ENCODE measurements at places on chromosomes 3 and 15.

- no peak for DNase-seq
These were observed at the start of gene KCNMB2 for GRCh38 chr3:178536211-178537079. Gene KCNMB2, plus strand, starts transcription at chr3:178536436.

GRCh38 chr15:94247789-94248638, 16.7 kb downstream of the MCTP2 start:
- no peak for DNase-seq

- DNase-seq = no peak
These were observed 131.3 kb upstream of the LRTM1 start for GRCh38 chr3:55059027-55059629.

DNA sequence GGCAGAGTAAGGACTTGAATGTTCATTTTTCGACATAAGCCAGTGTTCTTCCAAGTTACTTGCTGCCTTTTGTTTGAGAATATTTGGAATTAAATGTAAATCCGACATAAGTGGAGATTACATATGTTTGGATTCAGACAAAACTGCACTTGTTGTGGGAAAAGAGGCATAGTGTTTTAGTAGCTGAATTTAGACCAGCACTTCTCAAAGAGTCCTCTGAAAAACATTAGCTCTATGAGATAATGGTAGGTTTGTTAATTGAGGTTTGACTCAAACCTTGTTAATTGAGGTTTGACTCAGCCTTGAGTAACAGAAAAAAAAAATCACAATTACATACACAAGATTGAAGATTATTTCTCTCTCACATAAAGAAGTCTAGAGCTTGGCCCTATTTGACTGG, 132.5 kb downstream of the NSUN3 start:
- no peak for DNase-seq

- DNase-seq = no peak
These were observed 4.6 kb downstream of the FAM3D start for GRCh38 chr3:58661836-58662420.

- DNase-seq = no peak
These were observed 73.7 kb downstream of the ABHD5 start for GRCh38 chr3:43764471-43764870.

DNA sequence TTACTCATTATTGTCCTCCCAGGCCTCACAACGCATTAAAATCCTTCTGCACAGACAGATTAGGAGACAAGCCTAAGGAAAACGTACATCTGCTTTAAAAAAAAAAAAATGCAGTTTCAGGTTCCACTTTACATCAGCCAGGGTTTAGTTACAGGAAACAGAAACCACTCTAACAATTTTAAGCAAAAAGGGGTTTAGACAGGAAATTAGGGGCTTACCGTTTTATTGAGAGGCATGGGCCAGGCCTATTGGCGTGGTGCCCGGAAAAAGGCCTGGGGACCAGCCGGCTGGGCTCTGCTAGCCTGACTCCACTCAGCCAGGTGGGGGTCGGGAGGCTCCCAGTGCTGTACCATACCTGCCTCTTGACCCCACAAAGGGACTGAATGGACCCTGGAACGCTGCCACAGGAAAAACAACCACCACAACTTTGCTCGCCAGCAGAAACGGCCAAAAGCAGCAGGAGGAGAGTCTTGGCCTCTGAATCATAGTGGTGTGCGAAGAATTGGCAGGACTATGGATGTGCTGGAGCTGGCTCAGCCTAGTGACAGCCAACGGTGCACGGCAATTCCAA, 124.3 kb downstream of the CHSY1 start:
- DNase-seq = no peak

DNA sequence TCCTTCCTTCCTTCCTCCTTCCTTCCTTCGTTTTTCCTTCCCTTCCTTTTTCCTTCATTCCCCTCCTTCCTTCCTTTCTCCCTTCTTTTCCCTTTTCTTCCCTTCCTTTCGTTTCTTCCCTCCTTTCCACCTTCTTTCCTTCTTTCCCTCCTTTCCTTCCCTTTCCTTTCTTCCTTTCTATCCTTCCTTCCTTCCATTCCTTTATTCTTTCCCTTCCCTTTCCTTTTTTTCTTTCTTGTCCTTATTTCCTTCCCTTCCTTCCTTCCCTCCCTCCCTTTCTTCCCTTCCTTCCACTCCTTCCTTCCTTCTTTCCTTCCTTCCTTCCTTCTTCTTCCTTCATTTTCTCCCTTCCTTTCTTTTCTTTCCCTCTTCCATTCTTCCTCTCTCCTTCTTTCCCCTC, 394.6 kb downstream of the GABRB3 start:
- DNase-seq = no peak

DNA sequence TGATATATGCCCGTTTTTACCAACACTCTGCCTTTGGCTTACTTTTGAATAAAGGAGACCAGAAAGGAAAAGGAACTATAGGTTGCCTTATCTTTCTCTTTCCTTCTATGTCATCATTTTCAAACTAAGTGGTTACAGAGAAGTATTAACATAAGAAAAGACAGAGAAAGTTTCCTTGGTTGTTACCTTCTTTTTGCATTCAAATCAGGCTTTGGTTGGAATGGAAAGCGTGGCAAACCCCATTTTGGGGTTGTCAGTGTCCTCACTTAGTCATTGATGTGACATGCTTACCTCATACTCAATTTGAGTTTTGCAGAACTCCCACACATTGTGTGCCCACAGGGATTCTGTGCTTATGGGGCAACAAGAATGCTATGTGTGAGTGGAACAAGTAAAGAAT, 3.7 kb upstream of the THRB start:
- no peak for DNase-seq

DNA sequence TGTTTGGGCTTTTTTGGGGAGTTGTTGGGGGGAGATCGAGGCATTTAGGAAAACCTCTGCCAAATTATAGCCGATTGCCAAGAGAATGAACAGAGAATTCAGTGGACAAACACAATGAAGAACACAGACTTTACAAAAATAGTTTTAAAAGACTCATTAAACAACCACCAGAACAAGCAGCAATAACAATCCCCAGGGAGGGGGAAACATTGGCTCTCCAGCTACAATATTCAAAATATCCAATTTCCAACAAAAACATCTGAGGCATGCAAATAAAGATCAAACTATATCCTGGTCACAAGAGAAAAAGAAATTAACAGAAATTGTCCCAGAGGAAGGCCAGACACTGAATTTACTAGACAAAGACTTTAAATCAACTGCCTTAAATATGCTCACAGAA, 24.5 kb upstream of the ANKRD28 start:
- DNase-seq = no peak

- DNase-seq = no peak
These were observed 7.5 kb downstream of the ZNF148 start for GRCh38 chr3:125367403-125368230.

DNA sequence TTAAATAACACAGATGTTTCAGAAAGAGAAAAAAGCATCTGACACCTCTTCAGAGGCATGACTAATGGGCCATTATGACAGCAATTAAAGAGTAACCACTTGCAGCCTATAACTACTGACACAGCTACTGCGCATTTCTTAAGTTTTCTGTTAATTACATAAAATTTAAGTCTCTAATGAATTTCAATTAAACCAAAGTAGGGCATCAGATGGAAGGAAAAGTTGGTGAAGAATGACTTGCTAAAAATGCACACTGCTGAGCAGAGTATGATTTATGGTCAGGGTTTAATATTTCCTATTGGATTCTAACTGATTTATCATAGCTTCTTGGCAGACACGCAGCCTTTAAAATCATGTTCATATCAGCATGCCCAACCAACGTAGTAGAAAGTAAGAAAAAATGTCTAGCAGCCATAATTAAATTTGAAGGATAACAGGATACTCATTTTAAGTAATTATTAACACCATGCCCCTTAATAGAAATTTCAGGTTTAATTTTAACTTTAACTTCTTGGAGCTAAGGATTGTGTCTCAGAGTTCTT, 140.0 kb downstream of the CBLB start:
- no peak for DNase-seq

DNA sequence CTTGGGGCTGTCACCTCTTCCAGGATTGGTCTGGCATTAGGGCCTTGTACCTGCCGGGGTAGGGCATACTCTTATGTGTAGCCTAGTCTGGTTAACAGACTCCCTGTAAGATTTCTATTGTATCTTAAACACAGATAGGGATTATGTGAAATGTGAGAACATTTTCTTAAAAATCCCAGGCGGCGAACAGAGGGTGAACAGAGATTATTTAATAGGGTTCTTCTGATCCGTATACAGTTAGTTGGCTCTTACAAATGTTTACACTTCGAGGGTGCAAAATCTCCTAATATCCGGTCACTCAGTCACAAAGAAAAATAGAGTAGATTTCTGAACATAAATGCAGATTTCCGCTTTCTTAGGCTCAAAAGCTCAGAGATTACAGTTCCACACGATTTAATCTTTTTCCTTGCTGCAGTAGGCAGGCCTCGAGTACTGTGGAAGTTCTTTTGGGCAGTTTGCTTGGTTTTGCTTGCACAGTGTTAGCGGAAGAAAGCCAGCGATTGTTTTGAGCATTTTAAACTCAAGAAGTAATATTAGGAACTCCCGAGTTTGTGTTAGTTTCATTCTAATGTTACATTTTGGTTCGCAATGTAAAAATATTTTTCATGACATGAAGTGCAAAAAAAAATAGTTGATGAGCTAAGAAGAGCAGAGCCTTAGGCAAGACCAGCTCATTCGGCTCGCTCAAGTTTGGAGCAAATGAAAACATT, 993 bp downstream of the PLCL2 start:
- no peak for DNase-seq

DNA sequence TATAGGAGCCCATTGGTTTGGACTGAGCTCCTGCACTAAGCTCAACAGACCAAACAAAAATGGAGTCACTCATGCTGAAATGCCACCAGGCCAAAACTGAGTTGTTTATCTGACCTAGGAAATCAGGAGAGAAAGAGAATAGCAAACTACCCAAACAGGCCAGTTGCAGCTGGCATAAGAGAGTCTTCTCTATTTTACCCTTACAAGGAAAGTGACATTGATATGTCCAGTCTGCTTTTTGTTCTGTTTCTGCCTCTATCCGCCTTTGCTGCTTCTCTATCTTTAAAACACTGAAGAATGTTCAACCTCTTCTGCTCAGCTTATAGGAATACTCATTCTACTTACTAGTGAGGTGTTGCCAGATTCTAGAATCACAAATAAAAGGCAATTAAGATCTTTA, 95.1 kb downstream of the ATP1B3 start:
- DNase-seq = no peak

- no peak for DNase-seq
These were observed 29.5 kb downstream of the SIAH2 start for GRCh38 chr3:150733373-150733935.

DNA sequence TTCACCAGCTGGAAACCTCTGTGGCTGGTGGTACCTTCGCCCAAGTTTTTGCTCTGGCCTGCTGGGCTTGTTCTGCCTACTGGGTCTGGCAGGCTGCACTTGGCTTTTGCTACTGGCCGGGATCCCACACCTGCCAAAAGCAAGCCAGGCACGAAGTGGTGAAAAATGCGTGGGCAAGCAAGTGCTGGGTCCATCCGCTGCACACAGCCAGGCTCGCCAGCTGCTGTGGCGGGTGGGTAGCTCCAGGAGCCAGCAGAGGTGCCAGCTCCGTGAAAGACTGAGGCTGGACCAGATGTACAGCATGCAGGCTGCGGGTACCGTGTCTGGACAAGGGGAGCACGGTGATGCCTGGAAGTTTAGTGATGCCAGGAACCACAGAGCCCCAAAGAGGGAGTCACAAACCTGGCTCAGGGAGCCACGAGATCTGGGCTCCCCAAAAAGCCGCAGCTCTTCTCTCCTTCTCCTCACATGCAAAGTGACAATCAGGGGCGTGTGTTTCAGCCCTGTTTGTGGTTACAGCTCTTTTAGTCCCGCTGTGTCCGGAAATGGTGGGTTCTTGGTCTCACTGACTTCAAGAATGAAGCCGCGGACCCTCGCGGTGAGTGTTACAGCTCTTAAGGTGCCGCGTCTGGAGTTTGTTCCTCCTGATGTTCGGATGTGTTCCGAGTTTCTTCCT, 1455.6 kb upstream of the GBE1 start:
- no peak for DNase-seq

- no peak for DNase-seq
These were observed 83.9 kb upstream of the CDAN1 start for GRCh38 chr15:42820811-42821210.

DNA sequence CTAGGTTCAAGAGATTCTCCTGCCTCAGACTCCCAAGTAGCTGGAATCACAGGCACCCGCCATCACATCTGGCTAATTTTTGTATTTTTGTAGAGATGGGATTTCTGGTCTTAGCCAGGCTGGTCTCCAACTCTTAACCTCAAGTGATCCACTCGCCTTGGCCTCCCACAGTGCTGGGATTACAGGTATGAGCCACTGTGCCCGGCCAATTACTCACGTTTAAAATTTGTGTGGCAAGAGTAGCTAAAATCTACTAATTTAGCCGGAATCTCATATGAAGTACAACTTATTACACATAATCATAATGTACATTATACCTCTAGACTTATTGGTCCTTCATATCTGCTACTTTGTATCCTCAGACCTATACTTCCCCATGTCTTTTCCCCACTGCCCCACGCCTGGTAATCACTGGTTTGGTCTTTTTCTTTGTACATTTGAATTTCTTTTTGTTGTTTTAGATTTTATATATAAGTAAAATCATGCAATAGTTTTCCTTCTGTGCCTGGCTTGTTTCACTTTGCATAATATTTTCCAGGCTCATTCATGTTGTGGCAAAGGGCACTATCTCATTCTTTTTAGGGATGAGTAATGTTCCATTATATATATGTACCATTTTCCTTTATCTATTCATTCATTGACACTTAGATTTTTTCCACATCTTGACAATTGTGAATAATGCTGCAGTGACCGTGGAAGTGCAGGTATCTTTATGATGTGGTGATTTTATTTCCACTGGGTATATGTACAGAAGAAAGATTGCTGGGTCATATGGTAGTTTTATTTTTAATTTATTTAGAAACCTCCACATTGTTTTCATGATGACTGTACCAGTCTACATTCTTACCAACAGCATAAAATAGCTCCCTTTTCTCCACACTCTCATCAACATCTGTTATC, 605.0 kb upstream of the CBLB start:
- DNase-seq = no peak

GRCh38 chr3:123505820-123506219, 56.9 kb upstream of the ADCY5 start:
- DNase-seq = no peak

GRCh38 chr3:98761643-98762229, 1.4 kb upstream of the ST3GAL6 start:
- DNase-seq = no peak

DNA sequence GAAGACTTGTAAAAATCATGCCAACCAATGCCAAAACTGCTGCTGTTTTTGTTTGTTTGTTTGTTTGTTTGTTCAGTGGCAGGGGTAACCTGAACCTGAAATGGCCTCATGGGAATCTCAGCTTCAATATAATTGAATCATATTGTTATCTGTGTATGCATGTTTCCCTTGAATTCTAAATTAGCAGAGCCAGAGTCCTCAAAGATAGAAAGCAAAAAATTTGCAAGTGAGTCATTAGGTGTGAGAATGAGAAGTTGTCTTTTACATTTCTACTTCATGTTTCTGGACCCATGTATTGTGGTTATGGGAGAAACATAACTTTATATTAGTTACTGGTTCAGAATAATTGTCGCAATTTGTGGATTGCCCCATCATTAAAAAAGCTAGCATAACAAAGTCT, 249.2 kb downstream of the DOCK3 start:
- no peak for DNase-seq

GRCh38 chr3:149042789-149043386, 43.4 kb downstream of the HLTF start:
- no peak for DNase-seq
